ENCODE measurements at places on chromosomes 3 and 15.

DNA sequence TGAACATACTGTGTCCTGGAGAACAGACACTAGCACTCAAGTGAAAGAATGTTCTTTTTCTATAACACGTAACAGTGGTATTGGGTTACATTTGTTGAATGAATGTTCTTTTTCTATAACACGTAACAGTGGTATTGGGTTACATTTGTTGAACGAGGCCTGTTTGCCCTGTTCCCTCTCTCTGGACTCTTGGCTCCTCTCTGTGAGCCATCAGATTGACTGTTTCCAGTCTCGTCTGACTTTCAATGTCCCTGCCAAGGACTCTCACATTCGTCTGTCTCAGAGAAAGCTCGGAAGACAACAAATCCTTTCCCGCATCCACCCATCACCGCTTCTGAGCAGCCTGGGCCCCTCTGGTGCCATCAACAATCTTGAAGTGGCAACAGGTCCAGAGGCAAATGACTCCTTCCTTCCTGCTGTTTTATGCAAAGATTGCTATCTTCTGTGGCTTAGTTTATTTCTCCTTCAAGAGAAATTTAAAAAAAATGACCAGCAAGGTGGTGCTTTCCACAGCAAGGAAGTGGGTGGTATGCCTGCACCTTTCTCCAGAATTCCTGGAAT, 8.0 kb downstream of the TMEM45A start:
- no peak for DNase-seq

DNA sequence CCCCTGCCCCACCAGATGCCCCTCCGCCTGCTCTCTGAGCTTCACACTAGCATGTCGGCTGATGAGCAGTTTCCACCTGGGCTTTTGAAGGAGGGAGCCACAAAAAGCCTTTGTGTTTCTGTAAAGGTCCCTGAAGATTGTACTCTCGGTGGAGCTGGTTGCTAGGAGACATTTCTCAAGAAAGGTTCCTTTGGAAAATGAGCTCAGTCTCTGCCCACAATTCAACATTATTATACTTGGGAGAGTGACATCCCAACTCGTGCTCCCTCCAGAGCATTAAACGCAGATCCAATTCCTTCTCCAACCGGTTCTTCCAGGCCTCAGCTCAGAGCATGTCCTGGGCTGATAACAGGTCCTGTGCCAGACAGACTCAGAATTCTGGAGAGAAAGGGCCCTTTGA, 26.8 kb upstream of the FAM107A start:
- DNase-seq: no peak

GRCh38 chr3:140359233-140359995, 318.4 kb upstream of the TRIM42 start:
- DNase-seq: no peak

GRCh38 chr3:186187401-186188275, 78.7 kb upstream of the ETV5 start:
- DNase-seq: no peak

DNA sequence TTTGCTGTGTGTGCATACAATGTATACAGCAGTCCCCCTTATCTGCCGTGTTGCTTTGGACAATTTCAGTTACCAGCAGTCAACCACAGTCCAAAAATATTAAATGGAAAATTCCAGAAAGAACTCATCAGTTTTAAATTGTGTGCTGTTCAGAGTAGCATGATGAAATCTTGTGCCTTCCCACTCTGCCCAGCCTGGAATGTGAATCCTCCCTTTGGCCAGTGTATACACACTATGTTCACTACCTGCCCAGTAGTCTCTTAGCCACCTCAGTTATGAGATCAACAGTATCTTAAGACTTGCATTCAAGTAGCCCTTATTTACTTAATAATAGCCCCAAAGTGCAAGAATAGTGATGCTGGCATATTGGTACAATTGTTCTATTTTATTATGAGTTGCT, 133.6 kb upstream of the ABHD17C start:
- no peak for DNase-seq

Measured in C1 segment of cervical spinal cord (tissue), 14 donors.